ENCODE measurements at places on chromosomes 11 and 22.

GRCh38 chr22:37148031-37148651 lies 1.6 kb downstream of the IL2RB start:
- no peak for DNase-seq

DNA sequence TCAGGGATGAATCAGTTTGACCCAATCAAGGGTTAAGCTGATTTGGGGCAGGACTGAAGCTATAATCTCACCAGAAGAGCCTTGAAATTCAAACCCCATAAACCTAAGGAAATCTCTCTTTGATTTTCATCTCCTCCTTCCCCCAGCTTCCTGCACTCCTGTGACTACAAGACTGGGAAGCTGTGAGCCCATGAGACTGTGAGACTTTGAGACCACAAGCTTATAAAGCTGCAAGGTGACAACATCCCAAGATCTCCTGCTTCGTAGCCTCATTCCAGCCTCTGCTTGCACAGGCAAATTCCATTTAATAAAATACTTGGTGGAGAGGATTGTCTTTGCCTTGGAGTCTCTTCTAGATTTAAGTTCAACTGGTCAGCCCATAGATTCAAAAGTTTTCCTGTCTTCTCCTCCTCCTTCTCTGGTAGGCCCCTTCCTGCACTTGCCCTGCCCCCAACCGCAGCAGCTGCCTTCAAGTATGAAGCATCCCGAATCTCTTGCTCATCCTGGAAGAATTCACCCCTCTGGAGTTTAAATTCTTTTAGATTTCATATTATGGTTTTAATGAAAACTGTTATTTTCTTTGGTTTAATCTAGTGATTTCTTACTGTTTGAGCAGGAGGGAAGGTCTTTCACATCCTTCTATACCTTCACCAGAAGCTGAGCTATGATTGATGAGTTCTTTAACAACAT lies 42.1 kb downstream of the PAMR1 start:
- DNase-seq = peak; percentile 95

GRCh38 chr11:76578654-76579055 lies 91.9 kb downstream of the LRRC32 start:
- peak; percentile 36 for DNase-seq

GRCh38 chr11:96230686-96231085 lies 112.3 kb downstream of the MAML2 start:
- DNase-seq = no peak

DNA sequence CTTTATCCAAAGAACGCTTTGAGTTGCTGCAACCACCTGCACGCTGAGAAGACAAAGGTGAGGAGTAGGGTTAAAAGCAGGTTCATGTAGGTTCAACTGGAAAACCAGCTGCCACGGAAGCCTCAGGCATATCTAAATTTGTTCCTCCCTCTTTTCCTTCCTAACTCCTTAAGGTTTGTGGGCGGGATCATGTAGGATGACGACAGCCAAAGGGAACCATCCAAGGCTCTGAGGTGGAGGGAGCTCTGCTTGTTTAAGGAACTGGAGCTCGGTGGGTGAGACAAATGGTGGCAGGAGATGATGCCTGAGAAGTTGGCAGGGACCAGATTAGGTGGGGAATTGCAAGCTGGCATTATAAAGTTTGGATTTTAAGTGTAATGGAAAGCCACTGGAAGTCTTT lies 60.3 kb downstream of the SPON1 start:
- no peak for DNase-seq

GRCh38 chr22:20245577-20246367 lies 22.3 kb downstream of the RTN4R start:
- no peak for DNase-seq

DNA sequence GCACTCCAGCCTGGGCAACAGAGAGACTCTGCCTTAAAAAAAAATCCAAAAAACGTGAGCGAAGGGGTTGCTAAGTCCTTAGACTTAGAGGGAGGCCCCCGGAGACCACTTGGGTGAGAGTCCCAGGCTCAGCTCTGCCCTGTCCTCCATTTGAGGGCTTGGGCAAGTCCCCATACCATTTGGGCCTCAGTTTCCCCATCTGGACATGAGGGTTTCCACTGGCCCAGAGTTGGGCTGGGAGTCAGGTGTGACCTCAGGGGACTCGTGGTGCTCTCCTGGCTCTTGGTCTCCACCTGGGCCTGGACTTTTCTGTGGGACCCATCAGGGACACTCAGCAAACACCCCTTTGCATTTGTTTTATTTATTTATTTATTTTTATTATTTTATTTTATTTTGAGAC lies 35.2 kb upstream of the CSNK1E start:
- DNase-seq = no peak

DNA sequence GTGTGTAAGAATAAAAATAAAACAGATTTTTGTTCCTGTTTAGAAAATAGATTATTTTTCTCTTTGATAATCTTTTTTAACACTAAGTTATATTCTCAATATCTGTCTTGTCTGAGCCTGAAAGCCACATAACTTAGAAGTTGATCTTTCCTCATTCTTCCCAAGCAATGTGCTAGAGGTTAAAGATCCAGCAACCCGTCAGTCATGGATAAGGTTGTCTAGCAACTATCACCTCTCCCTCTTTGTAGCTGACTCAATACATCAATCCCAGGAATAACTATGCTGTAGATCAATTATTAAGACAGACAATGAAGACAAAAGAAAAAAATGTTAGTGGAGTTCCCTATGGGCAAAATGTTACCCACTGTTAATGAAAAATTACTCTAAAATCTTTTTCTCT lies 813.1 kb upstream of the CCDC179 start:
- DNase-seq = no peak

Measured in fibroblast of skin of right biceps (primary cell).